Activated CD8-positive, alpha-beta memory T cell treated with anti-CD3 and anti-CD28 coated beads for 1 hour (primary cell): ENCODE measurements at places on chromosomes 6 and 20.
A peak's percentile ranks its signal among the peaks of the same experiment; 100 is the strongest.

DNA sequence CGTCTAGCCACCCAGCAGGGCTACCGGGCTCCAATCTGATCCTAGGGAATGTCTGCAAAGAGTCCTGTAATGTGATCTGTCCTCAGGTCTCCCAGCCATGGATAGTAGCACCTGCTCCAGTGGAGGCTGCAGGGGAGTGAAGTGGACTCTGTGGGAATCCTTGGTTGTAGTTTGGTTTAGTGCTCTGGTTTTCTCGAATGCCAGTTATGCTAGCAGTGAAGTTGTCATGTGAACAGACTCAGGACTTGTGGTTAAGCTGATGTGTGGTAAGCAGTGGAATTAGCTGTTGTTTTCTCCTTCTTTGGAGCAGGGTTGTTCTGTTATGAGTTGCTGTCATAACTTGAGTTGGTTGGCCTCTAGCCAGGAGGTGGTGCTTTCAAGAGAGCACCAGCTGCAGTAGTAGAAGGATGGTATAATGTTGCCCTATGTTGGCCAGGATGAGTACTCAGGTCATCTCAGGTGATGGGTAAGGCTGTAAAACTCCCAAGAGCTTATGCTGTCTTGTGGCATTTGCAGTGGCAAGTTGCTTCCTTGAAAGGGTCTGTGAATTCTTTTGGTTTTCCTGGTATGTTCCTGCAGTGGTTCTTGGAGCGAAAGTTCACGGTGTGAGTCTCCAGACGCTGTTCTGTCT, 390.2 kb downstream of the UTRN start:
- no peak for DNase-seq

GRCh38 chr20:42652266-42652665, 537.4 kb downstream of the PTPRT start:
- no peak for DNase-seq

DNA sequence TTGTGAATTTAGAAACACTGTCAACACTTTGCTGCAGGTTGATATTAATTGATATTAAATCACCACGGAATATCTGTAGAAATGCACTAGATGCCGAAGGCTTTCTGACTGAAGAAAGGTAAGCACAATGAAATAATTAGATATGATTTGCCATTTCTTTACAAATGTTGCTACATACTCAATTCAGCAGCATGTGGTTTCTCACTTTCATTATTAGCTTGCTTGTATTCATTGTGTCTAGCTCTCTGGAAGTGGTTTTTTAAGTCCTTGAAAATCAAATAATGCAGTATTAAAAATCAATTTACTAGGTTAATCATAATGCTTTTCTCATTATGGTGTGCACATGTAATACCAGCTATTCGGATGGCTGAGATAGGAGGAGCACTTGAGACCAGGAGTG, 231.3 kb upstream of the MARCKS start:
- DNase-seq = no peak

GRCh38 chr6:3536901-3537300, 80.1 kb upstream of the SLC22A23 start:
- DNase-seq = no peak

DNA sequence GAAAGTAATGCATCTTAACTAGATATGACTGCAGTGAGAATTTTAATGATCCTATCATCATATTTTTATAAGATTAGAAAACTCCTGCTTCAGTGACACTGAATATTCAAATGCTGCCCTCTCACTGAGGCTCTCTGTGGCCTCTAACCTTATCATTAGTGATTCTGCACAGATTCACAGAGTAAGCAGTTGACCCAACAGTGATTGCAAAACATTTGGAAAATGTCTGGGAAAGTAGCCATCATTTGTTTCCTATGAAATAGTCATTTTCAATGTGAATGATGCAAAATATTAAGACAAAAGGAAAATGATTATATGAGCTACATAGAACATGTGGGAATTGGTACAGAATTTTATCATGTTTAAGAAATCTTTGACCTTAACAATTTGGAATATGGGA, 210.3 kb downstream of the TBX18 start:
- no peak for DNase-seq

- no peak for DNase-seq
Measured at GRCh38 chr6:71157345-71157744, 131.3 kb upstream of the OGFRL1 start.

- no peak for DNase-seq
Measured at GRCh38 chr6:39312912-39313525, 1.2 kb downstream of the KCNK17 start.

DNA sequence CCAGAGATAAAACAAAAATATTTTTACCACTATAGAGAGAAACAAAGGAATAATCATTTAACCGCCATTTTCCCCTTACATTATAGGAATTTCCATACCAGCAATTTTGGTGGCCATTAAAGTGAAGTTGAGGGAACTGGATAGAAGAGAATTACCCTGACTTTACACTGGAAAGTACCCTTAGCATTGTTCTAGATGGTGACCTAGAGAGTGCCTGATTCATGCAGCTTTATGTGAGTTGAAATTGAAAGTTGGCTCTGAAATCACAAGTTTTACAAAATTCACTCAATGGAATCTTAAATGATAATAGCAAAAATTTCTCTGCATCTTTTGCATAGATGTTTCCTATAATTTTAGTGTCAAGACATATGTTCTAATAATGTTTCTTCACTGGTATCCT, 55.7 kb upstream of the PREP start:
- DNase-seq = no peak

GRCh38 chr6:31158140-31158862, at the start of gene TCF19:
TSS of gene TCF19 (plus strand) at chr6:31158589. CDS start at chr6:31159470, 881 bp downstream.
- peak; percentile 98 for DNase-seq

GRCh38 chr6:144062786-144063185, 32.6 kb downstream of the SF3B5 start:
- DNase-seq = no peak

GRCh38 chr20:50558483-50558925, 48.3 kb downstream of the PTPN1 start:
- no peak for DNase-seq

DNA sequence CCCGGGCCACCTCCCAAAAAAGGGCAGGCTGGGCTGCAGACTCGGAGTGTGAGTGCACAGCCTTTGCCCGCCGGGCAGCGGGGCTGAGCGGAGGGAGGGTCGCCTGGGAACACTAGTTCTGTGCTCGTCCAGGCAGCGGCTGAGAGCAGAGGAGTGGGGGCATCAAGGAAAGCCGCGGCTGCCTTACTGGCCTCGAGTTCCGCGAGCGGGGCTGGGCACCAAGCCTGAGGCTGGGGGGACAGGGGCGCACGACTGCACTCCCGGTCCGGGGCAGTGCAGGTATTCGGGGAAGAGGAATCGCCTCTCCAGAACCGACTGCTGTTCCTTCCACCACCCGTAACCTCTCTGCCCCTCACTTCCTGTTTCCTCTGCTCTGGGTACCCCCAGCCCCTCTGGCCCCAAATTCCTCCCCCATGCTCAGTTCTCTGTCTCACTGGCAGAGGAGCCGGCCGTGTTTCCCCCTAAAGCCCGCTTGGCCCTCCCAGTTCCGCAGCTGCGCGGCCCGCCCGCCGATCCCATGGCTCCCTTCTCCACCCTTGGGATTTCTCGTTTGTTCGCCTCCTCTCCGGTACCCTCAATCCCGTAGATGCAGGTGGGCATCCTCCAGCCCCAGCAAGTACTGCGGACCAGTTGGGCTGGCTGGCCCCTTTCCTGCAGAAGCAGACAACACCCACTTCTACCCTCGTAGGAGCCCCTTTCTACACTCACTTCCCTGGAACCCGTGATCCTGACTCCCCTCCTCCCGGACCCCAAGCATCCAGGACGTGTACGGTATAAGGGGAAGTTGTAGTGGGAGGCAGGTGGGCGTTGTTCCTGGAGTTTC, 5.1 kb downstream of the RING1 start:
- DNase-seq = no peak

GRCh38 chr6:137265561-137266308, 46.5 kb upstream of the IFNGR1 start:
- DNase-seq = no peak

DNA sequence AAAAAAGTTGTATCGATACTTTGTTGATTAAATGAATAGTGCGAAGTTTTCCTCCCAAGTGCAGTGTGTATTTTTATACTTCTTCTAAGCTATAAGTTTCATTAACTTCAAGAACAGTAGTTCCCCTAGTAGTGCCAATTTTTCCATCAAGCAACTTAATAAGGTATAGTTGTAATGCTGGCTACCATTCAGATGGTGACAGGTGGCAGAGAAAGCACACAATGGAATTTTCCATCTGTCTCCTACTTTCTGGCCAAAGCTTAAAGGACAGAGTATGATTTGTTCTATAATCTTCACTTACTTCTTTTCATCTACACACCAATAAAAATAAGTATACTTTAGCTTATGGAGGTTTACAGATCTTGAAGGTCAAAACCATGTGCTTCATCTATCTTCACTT, 431.1 kb downstream of the NKAIN2 start:
- DNase-seq = no peak

- DNase-seq = no peak
Measured at GRCh38 chr6:115766745-115767462, 293.8 kb downstream of the FRK start.
